ENCODE measurements at places on chromosomes 1 and 21.

GRCh38 chr1:226951286-226952117 lies 11.4 kb downstream of the COQ8A start:
- no peak for DNase-seq

DNA sequence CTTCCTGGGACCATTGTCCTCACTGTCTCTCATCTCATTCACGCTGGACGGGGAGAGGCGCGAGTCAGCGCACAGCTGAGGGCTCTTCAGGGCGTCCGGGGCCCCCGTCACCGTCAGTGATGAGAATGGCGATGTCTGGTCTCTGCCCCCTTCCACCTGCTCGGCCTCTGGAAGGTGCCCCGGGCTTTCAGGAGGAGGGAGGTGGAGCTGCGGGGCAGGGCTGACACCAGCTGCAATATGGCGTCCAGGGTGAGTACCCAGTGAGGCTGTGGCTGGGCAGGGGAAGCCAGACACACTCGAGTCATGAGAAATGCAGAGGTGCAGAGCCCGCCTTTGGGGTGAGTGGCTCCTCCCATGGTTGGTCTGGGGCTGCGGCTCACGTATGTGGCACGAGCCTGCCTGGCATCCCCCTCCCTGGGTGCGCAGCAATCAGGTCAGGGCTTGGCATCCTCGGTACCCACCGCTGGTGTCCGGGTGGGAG lies 15.1 kb downstream of the MORN1 start:
- DNase-seq, result peak; percentile 12

GRCh38 chr1:65256860-65257708 lies 52.3 kb upstream of the DNAJC6 start:
- no peak for DNase-seq

- peak; percentile 81 for DNase-seq
Measured at GRCh38 chr21:44427241-44428120, 27.8 kb upstream of the LRRC3 start.
